Left renal cortex interstitium (tissue), 4 donors: ENCODE measurements at places on chromosomes 11 and 22. TPM values are rescaled to one million over a fixed set of nuclear protein-coding genes. Genes with fewer than 3 reads are reported as not detected.

DNA sequence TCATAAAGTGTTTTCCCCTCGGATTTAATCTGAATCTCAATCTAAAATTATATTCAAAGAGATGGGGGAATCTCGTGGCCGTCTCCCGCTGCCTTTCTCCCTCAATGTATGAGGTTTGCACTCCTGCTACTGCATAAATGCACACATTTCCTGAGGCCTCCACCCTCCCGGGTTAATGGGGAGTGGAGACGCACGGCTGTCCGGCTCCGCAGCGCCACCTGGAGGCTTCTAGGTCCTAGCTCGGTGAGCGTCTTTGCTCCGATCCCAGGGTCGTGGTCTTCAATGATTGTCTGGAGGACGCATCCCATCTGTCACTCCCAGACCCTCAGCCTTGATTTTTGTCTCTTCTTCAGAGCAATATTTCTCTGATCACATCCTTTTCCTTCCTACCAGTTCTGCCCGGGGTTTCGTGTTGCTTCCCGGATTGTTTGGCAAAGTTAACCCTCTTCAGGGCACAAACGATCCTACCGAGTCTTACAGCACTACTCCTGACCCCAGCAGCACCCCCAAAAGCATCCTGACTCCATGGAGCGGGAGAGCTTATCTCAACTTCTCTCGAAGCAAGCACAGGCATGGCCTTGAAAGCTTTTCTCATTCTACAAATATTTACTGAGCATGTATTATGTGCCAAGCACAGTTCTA, at the start of gene LMO1:
Gene LMO1 (minus strand): TSS at position 110 of the 642 bp plus-strand sequence. CDS start 516 bp downstream, outside the sequence.
- peak; percentile 61 for DNase-seq

- no peak for DNase-seq
Observed at GRCh38 chr11:101429703-101430540, 153.9 kb downstream of the TRPC6 start.

DNA sequence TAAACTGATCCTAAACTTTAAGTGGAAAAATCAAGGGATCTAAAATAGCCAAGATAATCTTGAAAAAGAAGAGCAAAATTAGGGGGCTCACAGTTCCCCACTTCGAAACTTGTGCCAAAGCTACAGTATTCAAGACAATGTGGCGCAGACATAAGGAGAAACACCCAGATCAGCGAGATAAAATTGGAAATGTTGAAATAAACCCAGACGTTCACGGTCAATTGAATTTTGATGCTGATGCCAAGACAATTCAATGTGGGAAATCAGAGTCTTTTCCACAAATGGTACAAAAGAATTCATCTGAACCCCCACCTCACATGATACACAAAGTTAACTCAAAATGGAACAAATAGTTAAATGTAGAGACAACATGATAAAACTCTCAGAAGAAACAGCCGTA, 601.6 kb downstream of the BRD1 start:
- DNase-seq, result no peak

The APOBEC3H gene
- polyA plus RNA-seq, result not detected
